ENCODE measurements at places on chromosomes 7 and 10.

GRCh38 chr10:129966370-129966888 lies 2.4 kb upstream of the EBF3 start:
- no peak for DNase-seq

DNA sequence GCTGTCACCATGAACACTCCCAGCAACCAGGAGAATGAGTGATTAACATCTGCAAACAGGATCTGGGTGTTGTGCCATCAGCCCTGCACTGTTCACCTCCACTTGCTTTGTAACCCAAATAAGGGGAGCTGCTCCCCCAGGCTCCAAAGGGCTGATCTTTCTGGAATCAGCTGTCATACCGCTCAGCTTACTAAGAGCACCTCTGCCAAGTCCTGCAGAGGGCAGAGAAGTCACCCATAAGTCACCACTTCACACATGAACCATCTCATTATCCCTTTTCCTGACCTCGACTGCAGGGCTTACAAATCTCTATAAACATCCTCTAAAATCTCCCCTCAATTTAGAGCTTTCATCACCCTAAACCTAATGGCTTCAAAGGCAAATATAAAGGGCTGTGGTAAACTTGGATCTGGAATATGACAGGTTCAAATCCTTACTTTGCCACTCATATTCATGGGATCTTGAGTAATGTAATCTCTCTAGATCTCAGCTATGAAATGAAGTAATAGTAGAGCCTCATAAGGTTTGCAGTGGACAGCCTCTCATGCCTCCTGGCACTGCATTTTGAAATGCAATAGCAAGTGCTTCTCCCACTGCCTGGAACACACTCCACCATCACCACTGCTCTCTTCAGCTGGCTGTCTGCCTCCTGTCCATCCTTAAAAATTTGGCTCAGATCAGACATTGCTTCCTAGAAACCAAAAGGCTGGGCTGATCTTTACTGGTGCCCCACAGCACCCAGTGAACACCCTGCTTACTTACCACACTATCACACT lies 38.8 kb downstream of the ERLIN1 start:
- no peak for DNase-seq

GRCh38 chr7:30912986-30913811 lies 1.5 kb downstream of the AQP1 start:
- no peak for DNase-seq

GRCh38 chr10:4344492-4344994 lies 481.5 kb upstream of the AKR1E2 start:
- peak; percentile 19 for DNase-seq

DNA sequence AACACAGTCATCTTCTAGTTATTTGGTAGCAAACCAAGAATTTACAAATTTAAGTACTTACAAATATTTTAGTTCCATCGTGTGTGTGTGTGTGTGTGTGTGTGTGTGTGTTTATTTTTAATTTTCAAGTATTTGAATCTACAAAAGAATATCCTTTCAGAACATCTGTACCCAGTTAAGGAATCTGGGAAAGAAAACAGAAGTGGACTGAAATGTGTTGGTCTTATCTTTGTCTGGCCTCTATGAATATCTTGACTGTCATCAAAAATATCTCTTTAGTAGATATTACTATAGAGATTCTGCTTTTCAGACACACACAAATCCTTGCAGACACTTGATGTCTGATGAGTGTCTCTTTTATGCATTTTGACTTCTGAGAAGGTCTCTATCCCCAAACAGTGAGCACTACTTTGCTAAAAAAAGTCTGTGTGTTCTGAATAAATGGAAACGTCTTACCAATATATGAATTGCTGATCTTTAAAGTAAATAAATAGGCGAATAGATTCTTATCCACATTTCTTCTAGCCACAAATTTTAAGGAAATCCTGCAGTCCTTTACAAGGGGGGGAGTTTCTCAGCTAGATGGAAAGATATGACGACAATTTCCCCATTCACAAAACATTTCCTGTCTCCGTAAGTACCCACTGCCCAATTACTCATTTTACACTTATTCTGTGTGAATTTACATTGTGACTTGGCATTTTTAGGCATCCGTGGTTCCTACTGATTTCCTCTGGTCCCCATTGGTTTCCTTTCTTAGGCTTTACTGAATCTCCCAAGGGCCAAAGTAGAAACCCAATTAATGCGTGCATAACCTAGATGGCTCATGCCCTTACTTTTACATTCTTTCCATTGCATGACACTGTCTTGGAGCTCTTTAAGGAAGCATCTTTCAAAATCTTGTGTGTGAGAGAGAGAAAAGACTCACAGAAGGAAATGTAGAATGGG lies 36.0 kb downstream of the NRCAM start:
- DNase-seq, result no peak

GRCh38 chr7:151484971-151485707 lies 34.6 kb downstream of the RHEB start:
- DNase-seq, result peak; percentile 28

- DNase-seq, result peak; percentile 62
Measured at GRCh38 chr10:12782537-12782936, 219.0 kb downstream of the CCDC3 start.

GRCh38 chr10:1240341-1240775 lies 184.2 kb downstream of the WDR37 start:
- no peak for DNase-seq

- DNase-seq, result no peak
Measured at GRCh38 chr7:139992353-139993044, 70.3 kb downstream of the PARP12 start.

- no peak for DNase-seq
Measured at GRCh38 chr10:128103229-128103714, 23.0 kb downstream of the MKI67 start.

GRCh38 chr7:50204581-50204980 lies 99.9 kb upstream of the IKZF1 start:
- no peak for DNase-seq

DNA sequence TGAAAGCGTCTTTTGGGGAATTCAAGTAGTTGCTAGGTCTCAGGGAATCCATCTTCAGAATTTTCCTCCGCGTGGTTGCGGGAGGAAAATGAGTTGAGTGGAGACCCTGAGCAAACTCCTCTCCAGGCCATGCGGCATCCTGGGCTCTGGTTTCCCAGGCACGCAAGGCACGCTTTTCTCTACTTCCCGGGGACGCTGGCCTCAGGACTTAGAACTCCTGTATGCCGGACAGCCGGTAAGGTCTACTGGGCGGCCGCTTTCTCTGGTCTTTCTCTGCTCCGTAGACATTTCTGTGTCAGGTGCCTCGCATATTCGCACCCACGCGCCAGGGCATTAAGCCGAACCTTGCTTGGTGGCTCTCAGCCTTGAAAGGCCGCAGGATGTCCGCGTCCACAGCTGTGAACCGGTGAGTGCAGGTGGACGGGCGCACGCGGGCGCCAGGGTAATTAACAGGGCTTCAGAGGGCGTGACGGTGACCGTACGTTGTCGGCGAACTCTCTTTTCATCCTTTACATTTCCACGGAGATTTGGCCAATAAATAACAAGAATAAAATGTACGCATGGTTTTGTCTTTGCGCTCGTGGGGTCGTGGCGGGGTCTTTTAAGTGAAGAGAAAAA lies 992 bp upstream of the RBM20 start:
- no peak for DNase-seq

GRCh38 chr10:132602614-132603013 lies 65.0 kb downstream of the INPP5A start:
- DNase-seq, result no peak

GRCh38 chr7:144437370-144438191 lies 34.1 kb upstream of the NOBOX start:
- peak; percentile 60 for DNase-seq

DNA sequence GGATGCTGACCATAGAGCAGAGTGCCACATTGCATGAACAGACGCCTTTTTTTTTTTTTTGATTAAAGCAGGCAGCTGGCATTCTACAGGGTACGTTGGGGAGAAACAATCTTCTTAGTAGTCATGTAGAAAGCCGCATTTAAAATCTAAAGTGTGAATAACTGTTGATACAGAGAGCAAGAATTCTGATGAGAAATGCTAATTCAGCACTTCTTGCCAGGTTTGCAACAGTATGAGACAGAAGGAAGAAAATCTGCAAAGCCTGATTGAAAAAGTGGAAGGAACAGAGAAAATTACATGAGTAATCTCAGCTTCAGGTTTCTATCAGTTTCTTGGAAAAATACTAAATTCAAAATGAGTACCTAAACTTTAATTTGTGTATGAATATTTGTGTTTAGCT lies 232.7 kb upstream of the CHRM2 start:
- no peak for DNase-seq

DNA sequence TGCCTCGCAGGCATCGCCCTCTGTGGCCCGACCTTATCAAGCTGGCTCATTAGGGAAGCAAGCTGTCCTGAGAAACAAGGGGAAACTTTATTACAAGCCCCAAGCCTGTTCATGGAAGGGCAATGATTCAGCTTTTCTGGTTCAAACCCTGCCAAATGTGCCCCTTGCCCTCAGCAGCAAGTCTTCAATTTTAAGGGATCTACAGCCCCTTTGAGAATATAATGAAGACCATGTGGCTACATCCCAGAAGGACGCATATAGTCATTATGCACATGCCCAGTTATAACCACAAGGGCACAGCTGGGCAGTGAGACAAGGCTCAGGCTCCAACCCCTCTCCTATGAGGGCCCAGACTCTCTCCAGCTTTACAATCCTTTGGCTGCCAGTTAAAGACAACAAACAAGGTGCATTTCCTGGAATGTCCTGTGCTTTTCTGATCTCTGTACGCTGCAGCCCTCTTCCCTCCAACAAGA lies 56.7 kb downstream of the DDC start:
- no peak for DNase-seq

GRCh38 chr10:101222683-101223273 lies 6.5 kb downstream of the LBX1 start:
- DNase-seq, result no peak

DNA sequence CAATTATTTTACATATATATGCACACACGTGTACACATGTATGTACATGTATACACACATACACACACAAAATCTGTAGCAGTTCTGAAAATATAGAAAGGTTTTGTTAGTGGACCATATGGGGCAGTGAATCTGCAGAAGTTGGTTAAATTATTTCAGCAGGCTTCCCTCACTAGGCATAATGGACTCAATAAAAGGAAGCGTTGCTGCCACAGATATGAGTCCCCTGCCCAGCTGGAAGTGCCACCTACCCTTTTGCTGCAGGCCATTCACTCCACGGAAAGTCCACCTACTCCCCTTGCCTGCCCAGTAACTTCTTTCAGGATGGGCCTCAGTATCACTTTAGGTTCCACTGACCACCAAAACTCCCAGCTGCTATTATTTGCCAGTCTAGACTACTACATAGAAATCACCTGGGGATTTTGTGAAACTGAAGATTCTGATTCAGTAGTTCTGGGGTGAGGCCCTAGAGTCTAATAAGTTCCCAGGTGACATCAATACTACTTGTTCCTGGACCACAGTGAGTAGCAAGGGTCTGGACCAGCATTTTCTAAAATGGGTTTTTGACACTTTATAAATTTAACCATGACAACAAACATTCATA lies 29.3 kb upstream of the CROT start:
- DNase-seq, result no peak

- DNase-seq, result no peak
Measured at GRCh38 chr7:17194656-17195055, 103.8 kb upstream of the AHR start.

DNA sequence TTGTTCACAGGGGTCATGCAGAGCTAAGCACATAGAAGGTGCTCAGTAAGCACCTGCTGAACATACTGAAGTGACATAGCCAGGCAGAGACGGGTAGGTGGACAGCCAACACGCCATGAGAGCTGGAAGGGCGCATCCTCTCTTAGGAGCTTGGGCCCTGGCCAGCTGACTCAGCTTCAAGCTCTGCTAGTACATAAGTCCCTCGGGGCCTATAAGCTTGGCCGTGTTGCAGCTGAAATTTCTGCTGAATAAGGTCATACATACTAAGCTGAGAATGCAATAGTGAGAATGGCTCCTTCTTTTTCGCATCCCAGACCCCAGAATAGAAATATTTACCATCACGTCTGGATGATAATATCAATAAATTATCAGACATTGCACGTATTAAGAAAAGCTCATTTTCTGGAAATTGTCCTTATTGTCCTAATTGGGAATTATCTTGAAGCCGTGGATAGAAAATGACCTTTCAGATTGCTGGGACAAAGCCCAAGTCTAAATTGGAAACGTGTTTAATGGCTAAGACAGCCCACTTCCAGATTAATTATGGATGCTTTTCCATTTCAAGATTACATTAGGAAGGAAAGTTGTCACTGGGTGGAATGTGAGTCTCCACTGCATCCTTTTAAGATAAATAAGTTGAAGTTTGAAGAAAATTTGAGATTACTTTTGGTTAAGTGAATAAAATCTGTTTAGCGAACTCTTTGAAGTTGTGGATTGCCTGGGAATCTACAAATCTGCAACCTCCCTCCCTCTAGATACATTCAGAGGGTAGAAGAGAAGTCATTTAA lies 287.1 kb upstream of the C7orf33 start:
- DNase-seq, result no peak

DNA sequence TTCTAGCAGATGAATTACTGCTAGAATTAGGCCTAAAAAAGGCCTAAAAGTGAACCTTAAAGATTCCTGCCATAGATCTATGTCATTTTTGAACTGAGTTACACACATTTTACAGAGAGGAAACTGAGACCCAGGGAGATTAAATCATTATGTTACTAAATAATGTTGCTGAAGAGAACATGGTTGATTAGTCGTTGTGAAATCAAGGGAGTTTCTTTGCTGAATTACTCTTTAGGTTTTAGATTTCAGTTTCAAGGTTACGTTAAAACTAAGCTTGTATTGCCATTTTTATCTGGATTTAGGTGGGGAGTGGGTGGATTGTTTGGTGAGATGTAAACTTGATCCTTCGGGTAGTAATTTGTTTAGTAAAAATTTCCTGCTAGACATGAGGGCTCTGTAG lies 21.3 kb downstream of the CDK14 start:
- no peak for DNase-seq

DNA sequence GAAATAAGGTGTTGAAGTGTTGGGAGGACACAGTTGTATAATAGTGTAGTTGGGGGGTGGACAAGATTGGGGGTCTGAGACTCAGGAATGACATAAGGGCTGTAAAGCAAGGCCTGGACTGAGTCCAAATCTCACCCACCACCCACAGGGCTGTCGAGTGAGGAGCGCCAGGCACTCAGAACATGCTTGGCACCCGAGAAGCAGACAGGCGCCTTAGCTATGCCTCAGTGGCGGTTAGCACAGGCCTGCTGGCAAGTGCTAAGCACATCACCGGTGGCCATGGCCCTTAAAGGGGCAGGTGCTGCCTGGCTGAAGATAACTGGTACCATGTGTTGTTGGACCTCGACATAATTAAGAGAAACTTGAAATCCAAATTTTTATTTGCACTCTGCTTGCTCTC lies 90.7 kb downstream of the COL13A1 start:
- no peak for DNase-seq

DNA sequence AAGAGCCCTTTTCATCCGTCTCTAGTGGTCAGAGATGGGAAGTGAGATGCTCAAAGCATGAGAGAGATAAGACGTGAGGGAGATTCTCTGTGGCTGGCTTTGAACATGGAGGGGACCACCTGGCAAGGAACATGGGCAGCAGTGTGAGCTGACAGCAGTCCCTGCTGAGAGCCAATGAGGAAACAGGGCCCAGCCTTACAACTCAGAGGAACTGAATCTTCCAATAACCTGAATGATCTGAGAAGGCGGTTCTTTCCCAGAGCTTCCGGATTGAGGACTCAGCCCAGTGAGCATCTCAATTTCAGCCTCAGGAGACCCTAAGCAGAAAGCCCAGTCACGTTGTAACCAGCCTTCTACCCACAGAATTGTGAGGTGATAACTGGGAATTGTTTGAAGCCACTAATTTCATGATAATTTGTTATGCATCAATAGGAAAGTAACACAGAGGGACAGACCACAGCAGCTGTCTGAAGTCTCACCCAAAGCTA lies 33.9 kb upstream of the IKZF1 start:
- no peak for DNase-seq

GRCh38 chr10:112330162-112330561 lies 43.8 kb upstream of the ACSL5 start:
- DNase-seq, result peak; percentile 36

- DNase-seq, result no peak
Measured at GRCh38 chr10:59276919-59277318, 85.4 kb downstream of the FAM13C start.
